Endodermal cell (in vitro differentiated cells): ENCODE measurements at places on chromosomes 2 and 18. TPM values are rescaled to one million over a fixed set of nuclear protein-coding genes. Genes with fewer than 3 reads are reported as not detected.

DNA sequence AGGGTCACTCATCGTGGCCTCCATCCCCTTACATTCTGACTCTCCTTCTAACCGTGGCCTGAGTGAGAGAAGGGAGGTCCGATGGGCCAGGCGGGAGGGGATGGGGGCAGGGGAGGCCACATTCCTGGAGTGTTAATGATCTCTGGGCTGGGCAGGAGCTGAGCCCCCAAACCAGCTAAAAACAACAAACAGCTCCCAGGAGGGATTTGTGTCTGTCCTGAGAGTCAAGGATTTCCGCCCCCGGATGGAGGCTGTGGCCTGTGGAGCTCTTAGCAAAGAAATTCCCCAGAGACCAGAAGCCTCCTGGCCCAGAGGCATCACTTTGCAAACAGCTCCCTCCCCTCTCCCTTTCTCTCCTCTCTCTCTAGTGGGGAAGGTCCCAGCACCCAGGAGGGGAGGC, 23.5 kb downstream of the EMX1 start:
- no peak overlapping the region for H3K27ac ChIP-seq
- H3K27me3 ChIP-seq: no peaks in the 10 kb centered on the region
- H3K36me3 ChIP-seq: no peaks in the 10 kb centered on the region
- DNase-seq: peak; percentile 77
- no peak overlapping the region for H3K4me3 ChIP-seq

GALNT14 gene
- total RNA-seq: 1.4 to 2.0 TPM (median 1.4 TPM) in 3 replicates

GRCh38 chr2:127164761-127165538, 55.1 kb downstream of the CYP27C1 start:
- peaks cover 31% of the 10 kb centered on the region for H3K27me3 ChIP-seq
- H3K36me3 ChIP-seq: no peaks in the 10 kb centered on the region
- no peak for DNase-seq
- no peak overlapping the region for H3K27ac ChIP-seq
- no peak overlapping the region for H3K4me3 ChIP-seq
- peaks cover 3% of the 10 kb centered on the region for H3K4me1 ChIP-seq

GRCh38 chr2:111039628-111040383, 80.9 kb upstream of the BCL2L11 start:
- H3K27me3 ChIP-seq: no peaks in the 10 kb centered on the region
- H3K36me3 ChIP-seq: no peaks in the 10 kb centered on the region
- no peak overlapping the region for H3K4me3 ChIP-seq

DNA sequence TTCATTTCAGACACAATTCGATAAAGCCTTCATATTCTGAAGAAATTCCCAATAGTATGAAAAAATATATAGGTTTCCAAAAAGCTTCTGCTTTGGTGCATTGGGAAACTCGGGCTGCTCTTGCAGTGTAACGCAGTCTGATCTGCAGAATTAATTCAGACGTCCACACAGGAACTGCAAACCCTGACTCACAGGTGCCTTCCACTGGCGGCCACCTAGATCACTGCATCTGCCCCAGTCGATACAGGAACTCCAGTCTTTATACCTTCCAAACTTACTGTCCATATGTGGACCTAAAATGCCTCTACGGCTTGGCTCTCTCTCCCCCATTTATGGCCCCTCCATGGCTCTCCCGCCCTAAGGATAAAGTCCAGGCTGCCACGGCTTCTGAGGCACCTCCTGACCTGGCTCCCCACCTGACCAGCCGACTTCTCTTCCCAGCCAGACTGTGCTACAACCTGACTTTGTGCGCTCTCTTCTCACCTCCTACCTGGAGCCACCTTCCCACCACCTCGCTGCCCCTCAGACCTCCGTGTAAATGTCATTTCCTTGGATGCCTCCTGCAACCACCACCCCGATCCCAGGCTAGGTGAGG, 39.7 kb downstream of the L3MBTL4 start:
- no peak overlapping the region for H3K4me3 ChIP-seq
- no peaks in the 10 kb centered on the region for H3K4me1 ChIP-seq
- H3K27ac ChIP-seq: no peak overlapping the region
- no peak for DNase-seq

CYP27A1 gene
- 53.7 to 76.5 TPM (median 54.9 TPM) in 3 replicates for total RNA-seq
